CD14-positive monocyte (primary cell): ENCODE measurements at places on chromosomes 16 and 17. TPM values are rescaled to one million over a fixed set of nuclear protein-coding genes. Genes with fewer than 3 reads are reported as not detected.

Gene KLHL10
- not detected for polyA plus RNA-seq

- no peak overlapping the region for H3K27ac ChIP-seq
- peak; percentile 32 for DNase-seq
- H3K4me3 ChIP-seq, result no peak overlapping the region
- no peaks in the 10 kb centered on the region for H3K36me3 ChIP-seq
- H3K27me3 ChIP-seq, result no peaks in the 10 kb centered on the region
Measured at GRCh38 chr16:1481906-1482835, 6.6 kb downstream of the PTX4 start.

DNA sequence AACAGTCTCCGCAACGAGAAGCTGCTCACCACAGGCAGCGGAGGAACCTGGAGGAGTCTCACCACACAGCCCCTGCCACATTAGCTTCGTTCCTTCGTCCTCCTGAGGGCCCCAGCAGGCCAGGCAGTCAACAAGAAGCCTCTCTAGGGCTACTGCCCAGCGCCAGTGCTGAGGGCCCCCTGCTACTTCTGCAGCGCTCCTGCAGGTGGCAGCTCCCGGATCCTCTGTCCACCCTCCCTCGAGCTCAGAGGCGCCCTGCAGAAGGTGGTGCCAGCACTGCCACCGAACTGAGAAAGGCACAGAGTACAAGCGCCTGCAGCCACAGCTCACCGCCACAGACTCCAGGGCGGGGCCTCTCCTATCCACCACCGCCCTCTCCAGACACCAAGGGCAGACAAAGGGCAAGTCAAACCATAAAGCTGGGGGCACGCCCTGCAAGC, 27.3 kb downstream of the KDM8 start:
- DNase-seq, result no peak
- H3K4me3 ChIP-seq, result no peak overlapping the region
- H3K4me1 ChIP-seq, result peaks cover 12% of the 10 kb centered on the region

- peak overlapping the region; percentile 81 for H3K27ac ChIP-seq
- H3K4me3 ChIP-seq, result peak overlapping the region; percentile 15
- peaks cover 12% of the 10 kb centered on the region for H3K36me3 ChIP-seq
- peak; percentile 79 for DNase-seq
- peaks cover 42% of the 10 kb centered on the region for H3K4me1 ChIP-seq
- H3K27me3 ChIP-seq, result no peaks in the 10 kb centered on the region
Measured at GRCh38 chr16:11180489-11180888, 75.5 kb downstream of the SOCS1 start.

DNA sequence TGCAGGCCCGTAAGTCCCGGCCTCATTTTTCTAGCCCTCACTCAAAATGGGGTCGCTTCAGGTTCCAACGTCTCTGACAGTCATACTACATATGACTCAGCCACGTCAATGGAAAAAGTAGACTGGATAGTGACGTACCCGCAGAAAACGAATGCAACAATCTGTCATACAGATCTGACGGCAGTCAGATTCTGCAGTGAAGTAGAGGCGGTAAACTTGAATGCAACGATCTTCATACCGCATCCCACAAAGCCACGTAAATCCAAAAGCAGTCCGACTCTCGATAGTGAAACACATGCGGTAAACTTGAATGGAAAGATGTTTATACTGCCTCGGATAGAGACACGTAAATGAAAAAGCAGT, 38.4 kb upstream of the ARL4D start:
- peak; percentile 90 for DNase-seq
- peak overlapping the region; percentile 34 for H3K27ac ChIP-seq
- no peaks in the 10 kb centered on the region for H3K36me3 ChIP-seq
- no peaks in the 10 kb centered on the region for H3K27me3 ChIP-seq
